Omental fat pad (tissue), 4 donors: ENCODE measurements at places on chromosomes 4 and X. TPM values are rescaled to one million over a fixed set of nuclear protein-coding genes. Genes with fewer than 3 reads are reported as not detected.

DNA sequence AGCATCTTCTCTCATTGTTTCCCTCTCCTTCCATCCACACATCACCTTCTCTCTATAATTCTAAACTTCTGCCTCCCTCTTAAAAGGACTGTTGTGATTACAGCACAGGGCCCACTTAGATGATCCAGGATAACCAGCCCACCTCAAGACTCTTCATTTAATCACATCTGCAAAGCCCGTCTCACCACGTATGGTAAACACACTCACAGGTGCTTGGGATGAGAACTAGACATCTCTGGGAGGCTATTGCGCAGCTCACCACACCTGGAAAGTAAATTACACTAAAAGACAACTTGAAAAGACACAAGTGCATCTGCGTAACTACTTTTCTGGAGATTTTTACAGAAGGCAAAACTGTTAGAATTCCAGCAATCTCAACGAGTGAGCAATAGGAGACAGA lies 15.4 kb upstream of the C1QTNF7 start:
- DNase-seq = no peak

GRCh38 chrX:23118890-23119527 lies 119.2 kb downstream of the DDX53 start:
- no peak for DNase-seq

DNA sequence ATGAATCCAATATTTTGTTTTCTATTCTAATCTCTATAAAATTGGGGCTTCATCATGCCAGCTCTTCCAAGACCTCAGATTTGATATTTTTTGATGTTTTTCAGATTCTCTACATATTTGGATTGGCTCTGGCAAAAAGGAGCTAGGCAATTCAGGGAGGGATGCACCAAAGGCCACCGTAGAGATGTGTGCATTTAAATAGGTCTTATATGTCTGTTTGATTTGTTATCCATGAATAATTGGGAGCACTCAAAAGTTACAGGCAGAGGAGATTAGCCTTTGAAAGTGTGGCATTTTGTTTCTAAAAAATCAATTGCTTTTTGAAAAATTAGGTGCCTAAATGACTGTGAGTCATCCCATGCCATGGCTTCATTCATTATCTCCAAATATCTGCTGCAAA lies 147.1 kb upstream of the RPS6KA6 start:
- DNase-seq = no peak

- no peak for DNase-seq
Observed at GRCh38 chr4:1215141-1216075, 33.5 kb downstream of the CTBP1 start.

DNA sequence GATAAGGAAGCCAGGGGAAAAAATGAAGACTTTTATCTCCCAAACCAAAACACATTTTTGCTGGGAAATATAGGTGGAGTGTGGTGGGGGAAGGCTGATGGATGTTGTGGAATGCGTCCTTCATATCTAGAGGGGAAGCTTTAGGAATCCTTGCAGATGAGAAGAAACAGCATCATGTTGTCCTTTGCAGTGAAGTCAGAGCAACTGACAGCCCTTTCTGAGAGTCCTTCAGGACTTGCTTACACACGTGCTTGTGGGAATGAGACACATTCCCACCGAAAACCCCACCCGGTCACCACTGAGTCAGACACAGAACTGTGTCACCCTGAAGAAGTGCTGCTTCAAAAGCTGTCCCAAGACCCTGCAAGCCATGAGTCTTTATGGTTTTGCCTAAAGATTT lies 81.5 kb downstream of the SHROOM2 start:
- no peak for DNase-seq

- DNase-seq = no peak
Observed at GRCh38 chr4:127143460-127144195, 489.1 kb upstream of the INTU start.

DNA sequence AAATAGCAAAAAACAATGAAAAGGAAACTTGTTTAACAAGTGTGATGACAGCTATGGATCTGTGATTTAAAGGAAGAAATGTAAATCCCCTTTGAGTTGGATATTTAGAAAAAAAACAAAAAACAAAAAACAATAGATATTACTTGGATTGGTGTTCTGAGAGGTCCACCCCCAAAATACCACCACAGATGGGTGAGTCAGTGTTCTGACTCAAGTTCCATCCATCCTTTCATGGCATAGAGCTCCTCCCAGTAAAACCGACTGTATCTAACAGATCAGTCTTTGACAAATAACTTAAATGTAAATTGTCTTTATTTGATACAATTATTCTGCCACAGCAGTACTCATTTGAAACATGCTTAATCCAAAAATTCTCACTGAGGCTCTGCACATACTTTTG lies 27.4 kb downstream of the TMPRSS11B start:
- DNase-seq = no peak

DNA sequence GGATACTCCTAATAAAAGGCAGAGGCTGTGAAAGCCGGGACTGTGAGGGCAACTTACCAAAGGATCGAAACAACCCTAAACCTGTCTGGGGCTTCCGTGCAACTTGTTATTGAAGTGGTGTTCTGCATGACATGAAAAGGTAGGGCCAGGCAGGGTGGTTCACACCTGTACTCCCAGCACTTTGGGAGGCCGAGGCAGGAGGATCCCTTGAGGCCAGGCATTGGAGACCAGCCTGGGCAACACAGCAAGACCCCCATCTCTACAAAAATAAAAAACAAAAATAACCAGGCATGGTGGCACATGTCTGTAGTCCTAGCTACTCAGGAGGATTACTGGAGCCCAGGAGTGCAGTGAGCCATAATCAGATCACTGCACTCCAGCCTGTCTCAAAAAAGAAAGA lies 12.3 kb downstream of the CASP3 start:
- no peak for DNase-seq

- no peak for DNase-seq
Observed at GRCh38 chr4:156723951-156724668, 247.5 kb downstream of the PDGFC start.

DNA sequence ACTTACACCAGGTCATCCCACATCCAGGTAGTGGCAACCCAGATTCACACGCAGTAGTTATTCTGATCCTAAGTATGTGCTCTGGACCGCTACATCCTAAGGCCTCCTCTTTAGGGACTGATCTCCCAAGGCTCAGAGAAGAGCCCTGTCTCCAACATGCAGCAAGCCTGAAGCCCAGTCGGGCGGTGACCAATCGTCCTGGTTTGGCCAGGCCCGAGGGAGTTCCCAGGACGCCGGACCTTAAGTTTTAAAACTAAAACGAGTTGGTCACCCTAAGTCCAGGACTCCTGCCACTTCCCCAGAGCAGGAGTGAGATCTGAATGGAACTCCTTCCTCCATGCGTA lies 385 bp downstream of the LYAR start:
- no peak for DNase-seq

DNA sequence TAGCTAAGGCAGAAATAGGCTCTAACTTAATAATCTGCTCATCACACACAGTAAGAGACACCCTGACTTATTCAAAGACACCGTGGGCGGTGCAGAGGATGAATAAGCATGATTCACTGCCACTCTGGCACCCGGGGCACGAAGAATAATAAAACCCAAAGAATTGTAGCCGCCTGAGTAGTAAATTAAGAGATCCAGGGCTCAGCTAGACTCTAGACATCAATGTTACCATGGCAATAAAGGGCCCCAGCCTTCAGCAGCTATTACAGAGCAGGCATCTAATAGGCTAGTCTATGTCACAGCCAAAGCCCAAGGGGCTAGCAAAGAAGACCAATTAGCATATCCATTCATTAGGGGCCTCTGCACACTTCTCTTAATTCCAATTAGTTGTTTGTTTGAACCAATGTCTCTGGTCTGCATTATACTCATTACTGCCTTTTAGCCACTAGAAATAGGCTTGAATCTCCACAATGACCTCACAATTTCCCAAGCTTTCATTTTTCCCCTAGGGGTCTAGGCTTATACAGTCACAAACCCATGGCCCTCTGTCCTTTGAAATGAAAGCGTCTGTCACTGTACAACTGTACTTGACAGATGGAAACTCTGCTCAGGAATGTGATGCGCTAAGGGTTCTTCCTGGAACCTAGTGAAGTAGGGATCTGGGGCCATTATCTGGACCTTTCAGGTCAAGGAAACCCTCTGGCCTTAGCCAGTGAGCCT lies 3.0 kb upstream of the ATP1B4 start:
- no peak for DNase-seq

DNA sequence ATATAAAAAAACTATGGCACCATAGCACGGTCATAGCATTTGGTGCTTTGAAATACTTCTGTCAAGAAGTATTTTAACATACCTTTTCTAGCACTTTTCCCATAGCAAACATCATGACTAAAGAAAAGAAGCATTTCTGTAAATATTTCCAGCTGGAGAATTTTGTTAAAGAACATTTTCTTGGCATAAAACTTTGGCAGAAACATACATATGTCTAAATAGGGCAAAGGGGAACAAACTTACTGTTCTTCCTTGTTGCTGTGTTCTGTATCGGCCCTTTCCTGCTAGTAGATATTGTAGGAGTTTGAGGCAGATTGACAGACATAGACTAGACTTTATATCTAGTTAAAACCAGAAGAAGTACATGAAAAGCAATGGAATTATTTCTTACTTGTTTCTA lies 2368.5 kb downstream of the PCDH7 start:
- no peak for DNase-seq

GRCh38 chr4:8005814-8006215 lies 66.2 kb upstream of the AFAP1 start:
- no peak for DNase-seq

DNA sequence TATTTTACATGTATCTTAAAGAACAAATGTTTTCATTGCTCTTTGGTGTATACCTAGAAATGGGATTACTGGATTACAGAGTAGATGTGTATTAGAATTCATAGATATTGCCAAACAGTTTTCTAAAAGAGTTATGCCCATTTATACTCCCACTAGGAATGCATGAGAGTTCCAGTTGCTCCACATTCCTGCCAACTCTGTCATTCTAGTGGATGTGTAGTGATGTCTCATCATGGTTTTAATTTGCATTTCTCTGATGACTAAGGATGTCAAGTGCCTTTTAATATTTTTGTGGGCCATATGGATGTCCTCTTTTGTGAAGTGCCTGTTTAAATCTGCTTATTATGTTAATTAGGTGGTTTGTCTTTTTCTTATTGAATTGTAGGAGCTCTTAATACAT lies 65.6 kb upstream of the BMP2K start:
- DNase-seq = no peak

GRCh38 chrX:9476810-9477575 lies 12.1 kb downstream of the TBL1X start:
- DNase-seq = no peak

Gene C4orf50
- 0.19 TPM for total RNA-seq

Gene PABPC1L2A
- total RNA-seq = not detected
